ENCODE measurements at places on chromosomes 3 and 15.

- no peak for DNase-seq
These were observed 243.3 kb upstream of the TOPAZ1 start for GRCh38 chr3:43998370-43998835.

GRCh38 chr3:189331002-189331418 lies 159.2 kb downstream of the TPRG1 start:
- no peak for DNase-seq

- no peak for DNase-seq
These were observed 117.3 kb upstream of the NEO1 start for GRCh38 chr15:72934921-72935320.

DNA sequence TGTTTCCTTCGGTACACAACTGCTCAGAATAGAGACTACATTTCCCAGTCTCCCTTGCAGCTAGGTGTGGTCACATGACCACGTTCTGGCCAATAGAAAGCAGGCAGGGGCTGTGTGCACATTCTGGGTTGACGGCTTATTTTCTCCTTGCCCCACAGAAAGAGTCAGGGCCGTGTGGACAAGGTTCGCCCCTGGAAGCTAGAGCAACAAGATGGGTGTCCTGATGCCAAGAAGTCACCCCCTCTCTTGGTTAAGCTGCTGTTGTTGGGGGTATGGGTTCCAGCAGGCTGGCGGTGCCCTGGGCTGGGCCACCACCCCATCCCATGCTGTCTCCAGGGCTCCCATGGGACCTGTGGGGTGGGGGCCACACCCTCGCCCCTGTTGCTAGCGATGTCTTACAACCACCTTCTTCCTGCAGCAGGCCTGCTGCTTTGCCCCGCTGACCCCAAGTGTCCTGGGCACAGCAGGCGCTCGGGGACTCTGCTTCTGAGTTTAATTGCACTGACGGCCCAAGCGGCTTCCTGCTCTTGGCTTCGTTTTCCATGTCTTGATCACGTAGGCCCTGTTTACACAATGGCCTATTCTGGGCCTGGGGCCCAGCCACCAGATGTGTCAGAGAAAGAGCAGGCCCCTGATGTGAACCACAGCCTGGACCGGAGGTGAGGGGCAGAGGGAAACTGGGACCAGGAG lies 24.9 kb downstream of the ABTB1 start:
- DNase-seq, result peak; percentile 97

- DNase-seq, result no peak
These were observed 1.5 kb downstream of the NSUN3 start for GRCh38 chr3:94064243-94064860.

DNA sequence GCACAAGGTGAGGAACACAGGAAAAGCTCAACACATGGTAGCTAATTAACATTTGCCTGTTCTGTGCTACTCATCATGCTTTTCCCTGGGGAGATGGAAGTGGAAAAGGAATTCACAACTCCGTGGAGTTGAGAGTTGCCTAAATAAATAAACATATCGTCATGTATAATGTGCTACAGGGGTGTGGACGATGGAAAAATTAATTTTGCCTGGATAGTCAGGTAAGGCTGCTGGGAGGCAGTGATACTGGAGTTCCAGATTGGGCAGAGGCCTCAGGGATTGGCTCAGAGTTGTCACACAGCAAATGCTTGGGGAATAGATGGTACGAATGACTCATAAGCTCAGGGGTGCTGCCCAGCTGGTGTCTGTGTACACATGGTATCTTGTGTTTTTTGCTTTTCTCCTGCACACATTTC lies 3.1 kb upstream of the ABHD6 start:
- DNase-seq, result peak; percentile 77

DNA sequence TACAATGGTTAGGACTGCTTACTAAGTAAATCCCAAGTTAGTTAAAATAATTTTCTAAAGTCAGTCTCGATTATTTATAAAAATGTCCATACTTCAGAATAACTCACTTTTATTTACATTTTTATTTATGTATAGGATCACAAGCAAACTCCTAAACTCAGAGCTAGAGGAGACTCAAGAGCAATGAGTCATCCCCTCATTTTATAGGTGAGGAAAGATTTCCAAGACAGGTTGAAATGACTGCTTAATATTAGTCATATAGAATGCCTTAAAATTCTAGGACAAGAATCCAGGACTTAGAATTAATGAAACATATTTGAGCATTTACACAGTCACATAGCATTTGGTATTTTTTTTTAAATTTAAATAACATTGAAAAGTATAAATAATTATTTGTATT lies 983.8 kb downstream of the SI start:
- DNase-seq, result no peak

DNA sequence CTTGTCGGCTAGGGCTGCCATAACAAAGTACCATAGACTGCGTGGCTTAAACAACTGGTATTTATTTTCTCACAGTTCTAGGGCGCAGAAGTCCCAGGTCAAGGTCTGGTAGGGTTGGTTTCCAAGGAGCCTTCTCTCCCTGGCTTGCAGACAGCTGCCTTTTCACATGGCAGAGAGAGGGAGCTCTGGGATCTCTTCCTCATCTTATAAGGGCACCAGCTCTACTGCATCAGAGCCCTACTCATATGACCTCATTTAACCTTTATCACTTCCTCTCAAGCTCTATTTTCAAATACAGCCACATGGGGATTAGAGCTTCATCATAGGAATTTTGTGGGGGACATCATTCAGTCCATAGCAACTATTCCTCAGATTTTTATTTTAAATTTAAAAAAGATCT lies 17.6 kb upstream of the PAQR9 start:
- DNase-seq, result no peak

DNA sequence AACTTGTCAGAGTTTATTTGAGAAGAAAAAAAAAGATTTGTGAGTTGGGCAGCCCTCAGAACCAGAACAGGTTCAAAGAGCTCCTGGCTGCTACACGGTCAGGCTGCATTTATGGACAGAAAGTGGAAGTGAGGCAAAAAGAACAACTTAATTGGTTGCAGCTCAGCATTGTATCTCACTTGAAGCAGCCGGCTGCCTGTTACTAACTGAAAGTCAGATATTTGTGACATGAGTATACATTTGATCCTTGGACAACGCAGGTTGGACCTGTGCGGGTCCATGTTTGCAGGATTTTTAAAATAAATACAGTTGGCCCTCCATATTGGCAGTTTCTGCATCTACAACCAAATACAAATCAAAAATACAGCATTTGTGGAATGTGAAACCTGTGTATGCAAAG lies 7.5 kb upstream of the ALDH1L1 start:
- no peak for DNase-seq

GRCh38 chr3:193637831-193638230 lies 44.8 kb downstream of the OPA1 start:
- no peak for DNase-seq

DNA sequence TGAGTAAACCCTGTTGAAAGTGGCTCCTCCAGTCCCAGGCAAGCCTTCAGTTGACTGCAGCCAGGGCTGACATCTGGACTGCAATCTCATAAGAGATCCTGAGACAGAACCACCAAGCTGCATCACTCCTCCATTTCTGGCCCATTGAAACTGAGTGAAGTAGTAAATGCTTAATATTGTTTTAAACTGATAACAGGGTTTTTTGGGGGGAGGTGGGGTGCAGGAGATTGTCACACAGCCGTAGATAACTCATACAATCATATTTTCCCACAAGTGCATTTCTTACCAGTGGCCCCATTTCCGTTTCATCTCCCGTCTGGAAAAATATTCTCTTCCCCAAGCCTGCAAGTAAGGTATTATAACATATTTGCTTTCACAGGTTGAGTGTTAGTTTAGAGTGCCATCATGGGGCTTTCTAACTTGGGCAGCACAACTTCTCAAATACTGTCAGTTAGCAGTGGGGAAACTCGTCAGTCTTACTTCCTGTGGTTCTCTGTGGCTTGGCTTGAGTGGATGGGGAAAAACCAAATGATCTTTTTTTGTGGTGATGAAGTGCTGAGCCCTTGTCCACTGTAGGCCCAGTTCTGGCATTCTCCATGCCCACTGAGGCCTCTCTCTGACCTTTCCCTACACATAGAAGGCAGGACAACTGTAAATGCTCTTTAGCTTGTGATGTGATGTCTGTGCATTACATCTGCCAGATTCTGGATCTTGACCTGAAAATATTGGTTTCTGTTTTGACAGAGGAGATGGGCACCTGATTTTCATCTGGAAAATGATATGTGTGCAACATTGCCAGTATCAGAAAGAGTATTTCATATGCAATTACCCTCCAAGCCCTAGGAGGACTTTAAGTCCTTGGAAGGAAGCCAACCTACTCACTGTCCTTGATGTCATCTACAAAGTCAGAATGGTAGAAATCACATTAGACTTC lies 90.1 kb upstream of the BHLHE40 start:
- no peak for DNase-seq

DNA sequence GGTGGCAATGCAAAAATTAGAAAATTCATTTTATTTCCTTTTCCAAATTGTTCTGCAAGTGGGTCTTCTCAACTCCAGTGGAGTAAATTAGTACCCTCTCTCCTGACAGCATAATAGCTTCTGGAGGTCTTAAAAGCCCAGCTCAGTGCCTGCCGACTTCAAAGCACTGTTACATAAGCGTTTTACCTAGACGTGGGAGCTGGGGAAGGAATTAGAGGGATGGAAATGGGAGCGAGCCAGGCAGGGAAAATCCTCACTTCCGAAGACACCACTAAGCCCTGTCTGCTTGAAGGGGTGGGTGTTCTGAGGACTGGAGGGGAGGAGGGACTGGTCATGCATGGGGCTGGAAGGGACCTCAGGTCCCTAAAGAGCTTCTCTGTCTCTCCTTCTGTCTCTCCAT lies 77.2 kb upstream of the SLC6A1 start:
- DNase-seq, result no peak

DNA sequence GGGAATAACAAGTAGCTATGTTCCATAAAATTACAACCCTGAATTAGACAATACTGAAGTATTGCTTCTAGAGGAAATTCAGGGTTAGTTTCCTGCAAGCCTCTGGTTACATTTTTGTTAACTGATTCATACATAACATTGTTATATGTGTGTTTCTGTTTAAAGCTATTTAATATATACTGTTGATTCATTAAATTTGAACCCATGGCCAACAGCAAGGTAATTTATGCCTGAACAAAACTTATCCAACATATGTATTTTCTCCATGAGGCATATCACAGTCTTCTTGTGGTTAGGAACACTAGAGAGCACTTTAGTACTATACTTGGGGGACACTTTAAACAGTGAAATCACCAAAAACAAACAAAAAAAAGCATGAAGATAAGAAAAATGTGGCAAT lies 47.7 kb upstream of the PTX3 start:
- no peak for DNase-seq

- no peak for DNase-seq
These were observed 27.5 kb downstream of the MELTF start for GRCh38 chr3:197001972-197002700.

- no peak for DNase-seq
These were observed 53.2 kb downstream of the FBN1 start for GRCh38 chr15:48592221-48592731.

DNA sequence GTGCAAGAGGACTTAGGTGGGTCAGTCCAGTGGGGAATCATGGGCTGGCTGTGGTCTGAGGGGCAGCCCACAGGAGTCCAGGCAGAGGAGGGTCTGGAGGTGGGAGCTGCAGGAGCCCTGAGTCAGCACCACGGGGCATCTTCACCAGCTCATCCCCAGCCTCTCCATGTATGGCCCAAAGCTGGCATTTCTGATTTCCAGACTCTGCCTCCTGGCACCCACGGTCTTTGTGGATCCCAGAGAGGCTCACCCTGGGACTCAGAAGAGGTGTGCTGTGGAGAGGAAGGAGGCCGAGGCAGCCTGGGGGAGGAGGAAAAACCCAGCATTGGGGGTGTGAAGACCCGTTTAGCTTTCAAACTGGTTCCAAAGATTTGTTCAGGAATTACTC lies 64.5 kb upstream of the KLF13 start:
- DNase-seq, result no peak

- DNase-seq, result no peak
These were observed 7.7 kb downstream of the CCRL2 start for GRCh38 chr3:46414739-46415138.

DNA sequence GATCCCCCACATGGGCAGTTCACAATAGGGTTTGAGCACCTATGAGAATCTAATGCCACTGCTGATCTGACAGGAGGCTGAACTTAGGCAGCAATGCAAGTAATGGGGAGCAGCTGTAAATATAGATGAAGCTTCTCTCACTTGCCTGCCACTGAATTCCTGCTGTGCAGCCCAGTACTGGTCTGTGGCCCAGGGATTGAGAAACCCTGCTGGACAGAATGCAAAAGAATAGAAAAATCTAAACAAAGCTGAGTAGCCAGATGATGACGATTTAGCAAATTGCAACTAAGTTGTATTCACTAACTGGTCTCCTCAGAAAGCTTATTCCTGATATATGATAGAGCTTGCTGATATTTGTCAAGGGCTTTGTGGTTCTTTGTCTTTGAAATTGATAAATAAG lies 34.3 kb upstream of the APH1B start:
- no peak for DNase-seq

All from NCI-H1694 treated with DMSO at 0.1 percent for 48 hours (cell line).